Activated T-cell treated with anti-CD3 and anti-CD28 coated beads, Interleukin-2, amount 50 U/mL, for 72 hours (primary cell): ENCODE measurements at places on chromosomes 2 and 18.
A peak's percentile ranks its signal among the peaks of the same experiment; 100 is the strongest.

- no peak for DNase-seq
Observed at GRCh38 chr18:54883816-54884604, 55.7 kb downstream of the RAB27B start.

- DNase-seq, result no peak
Observed at GRCh38 chr2:199100326-199101110, 357.2 kb downstream of the SATB2 start.

- no peak for DNase-seq
Observed at GRCh38 chr2:60992985-60993392, 24.5 kb upstream of the PEX13 start.

- DNase-seq, result peak; percentile 58
Observed at GRCh38 chr2:42810971-42811811, 18.8 kb upstream of the HAAO start.

DNA sequence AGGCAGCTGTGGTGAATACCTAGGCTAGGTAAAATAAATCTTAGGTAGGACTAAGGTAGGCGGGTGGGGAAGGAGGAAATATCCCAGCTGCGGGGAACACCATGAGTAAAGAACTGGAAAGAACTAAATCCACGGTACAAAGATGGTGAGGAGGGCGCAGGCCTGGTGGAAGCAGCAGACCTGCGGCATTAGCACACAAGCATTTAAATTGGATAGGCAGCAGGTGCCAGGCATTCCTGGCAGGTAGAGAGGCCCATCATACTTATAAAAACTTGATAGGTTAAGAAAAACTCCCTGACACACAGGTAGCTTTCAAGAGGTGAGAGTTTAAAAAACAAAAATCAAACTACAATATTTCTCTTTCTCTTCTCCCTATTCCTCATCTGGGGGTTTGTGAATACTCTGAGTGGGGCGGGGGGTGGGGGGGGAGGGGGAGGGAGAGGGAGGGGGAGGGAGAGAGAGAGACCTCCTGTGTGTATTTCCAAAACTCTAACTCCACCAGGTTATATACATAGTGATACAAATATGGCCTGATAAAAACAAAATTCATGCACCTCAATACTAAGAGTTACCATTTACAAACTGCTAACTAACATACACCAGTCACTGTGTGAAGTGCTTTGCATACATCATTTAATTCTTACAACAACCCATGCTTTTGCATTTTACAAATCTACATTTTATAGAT, 13.5 kb downstream of the AAK1 start:
- no peak for DNase-seq

- DNase-seq, result no peak
Observed at GRCh38 chr2:161983866-161984265, 90.1 kb downstream of the DPP4 start.

GRCh38 chr2:75327334-75327733, 128.0 kb upstream of the TACR1 start:
- DNase-seq, result no peak

GRCh38 chr2:241050624-241051577, 51.2 kb downstream of the MTERF4 start:
- DNase-seq, result no peak

DNA sequence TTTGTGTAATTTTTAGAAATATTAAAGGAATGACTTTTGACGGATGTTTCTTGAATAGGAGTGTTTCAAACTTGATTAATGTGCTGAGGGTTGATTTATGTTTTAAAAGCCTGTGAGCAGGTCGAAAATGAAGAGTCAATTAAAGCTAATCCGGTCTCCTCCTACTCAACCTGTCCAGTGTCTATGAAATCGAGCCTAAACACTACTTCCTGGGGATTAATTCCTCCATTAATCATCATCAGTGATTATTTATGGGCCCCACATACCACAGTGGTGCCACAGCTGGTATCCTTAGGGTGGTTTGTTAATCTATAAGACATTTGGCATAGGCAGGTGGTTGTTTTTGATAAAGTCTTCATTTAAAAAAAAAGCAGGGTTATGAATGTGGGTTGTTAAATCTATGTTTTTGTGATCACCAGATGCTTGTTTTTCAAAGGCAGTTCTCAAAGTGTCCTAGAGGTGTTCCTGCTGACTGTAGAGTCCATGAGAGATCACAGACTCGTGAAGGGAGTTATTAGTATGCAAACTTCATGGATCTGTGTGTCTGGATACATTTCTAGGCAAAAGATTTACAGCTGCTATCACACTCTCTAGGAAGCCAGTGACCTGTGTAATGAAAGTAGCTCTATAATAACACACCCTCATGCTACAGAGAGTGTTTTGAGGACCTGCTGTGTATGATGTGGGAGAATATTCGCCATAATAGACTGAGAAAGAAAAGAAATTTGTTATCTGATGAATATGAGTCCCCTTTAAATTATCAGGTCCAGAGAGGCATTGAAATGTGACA, 308.6 kb downstream of the AKAIN1 start:
- DNase-seq, result no peak

- DNase-seq, result no peak
Observed at GRCh38 chr2:205789906-205790305, 107.6 kb downstream of the NRP2 start.

DNA sequence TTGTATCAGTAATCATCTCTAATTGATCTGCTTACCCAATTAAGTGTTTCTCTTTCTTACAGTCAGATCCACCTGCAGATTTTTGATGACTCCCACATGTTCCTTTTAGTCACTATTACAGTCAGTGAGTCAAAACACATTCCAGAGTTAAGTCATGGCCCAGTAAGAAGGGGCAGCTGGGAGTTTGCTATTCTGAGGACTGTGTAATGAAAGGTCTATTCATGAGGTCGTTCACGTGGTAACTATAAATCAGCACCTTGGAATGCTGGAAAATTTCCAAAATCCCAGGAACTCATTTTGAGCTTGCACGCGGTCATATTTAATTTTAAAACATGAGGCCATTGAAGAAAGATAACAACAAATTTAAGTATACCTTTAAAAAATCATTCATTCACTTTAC, 252.5 kb downstream of the XIRP2 start:
- DNase-seq, result no peak
